ENCODE measurements at places on chromosomes 6 and 20.

GRCh38 chr6:111541682-111542065, 58.7 kb upstream of the REV3L start:
- no peak for DNase-seq

DNA sequence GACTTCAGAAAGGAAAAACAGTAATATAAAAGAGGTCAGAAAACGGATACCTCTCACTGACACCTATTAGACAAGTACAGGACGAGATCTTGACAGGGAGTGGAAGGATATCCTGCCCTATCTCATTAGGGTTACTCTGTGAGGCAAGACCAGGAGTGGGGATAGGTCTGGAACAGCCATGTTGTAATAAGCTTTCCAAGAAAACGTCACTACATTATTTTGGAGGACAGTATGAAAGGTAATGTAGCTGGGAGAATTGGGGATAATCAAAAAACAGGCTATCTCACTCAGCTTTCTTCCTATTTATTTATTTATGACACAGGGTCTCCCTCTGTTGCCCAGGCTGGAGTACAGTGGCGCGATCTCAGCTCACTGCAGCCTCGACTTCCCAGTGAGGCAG, 25.3 kb downstream of the HMGN4 start:
- no peak for DNase-seq

GRCh38 chr6:22668307-22668706, 98.9 kb downstream of the HDGFL1 start:
- no peak for DNase-seq

GRCh38 chr6:155378276-155378675, 64.0 kb upstream of the TFB1M start:
- DNase-seq: no peak

DNA sequence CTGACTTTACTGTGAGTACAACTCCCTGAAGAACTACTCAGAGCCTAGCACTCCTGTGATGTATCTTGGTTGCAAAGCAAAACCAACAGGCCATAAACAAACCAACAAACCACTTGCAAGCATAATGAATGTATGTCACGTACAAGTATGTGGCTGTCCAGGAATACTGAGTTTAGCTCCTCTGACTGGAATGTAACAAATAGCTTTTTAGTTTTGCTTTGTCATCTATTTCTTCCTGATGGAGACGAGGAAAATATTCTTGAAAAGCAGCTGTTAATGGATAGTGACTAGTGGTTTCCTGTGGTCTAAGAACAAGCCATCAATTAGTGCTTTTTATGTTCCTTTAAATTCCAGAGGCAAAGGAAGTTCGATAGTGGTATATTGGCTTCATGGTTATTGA, 101.9 kb upstream of the LY86 start:
- no peak for DNase-seq

GRCh38 chr6:83424392-83425018, 6.3 kb downstream of the ME1 start:
- DNase-seq: no peak

GRCh38 chr6:77650098-77650663, 2.7 kb upstream of the MEI4 start:
- DNase-seq: peak; percentile 69
